ENCODE measurements at places on chromosomes 7 and 10.
A peak's percentile ranks its signal among the peaks of the same experiment; 100 is the strongest.

DNA sequence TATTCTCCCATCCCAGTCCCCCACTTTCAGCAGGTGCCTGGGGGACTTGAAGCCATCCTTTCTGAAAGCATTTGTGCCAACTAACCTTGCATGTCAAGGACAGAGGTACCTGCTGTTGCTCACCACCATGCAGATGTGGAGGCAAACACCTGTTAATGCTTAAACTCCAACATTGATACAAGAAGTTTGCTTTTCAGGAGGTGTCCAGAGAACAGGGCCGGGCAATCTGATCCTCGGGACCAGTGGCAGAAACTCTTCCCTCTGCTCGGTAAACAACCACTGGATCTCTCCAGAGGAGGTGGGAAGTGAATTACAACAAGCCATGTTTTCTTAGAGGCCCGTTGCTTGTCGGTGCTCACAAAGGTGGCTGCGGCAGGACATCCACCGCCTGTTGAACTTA lies 54.7 kb downstream of the FGFR2 start:
- DNase-seq: no peak

GRCh38 chr10:14645239-14645960 lies 129.3 kb downstream of the FAM107B start:
- peak; percentile 62 for DNase-seq

- no peak for DNase-seq
These were observed 648.5 kb upstream of the LRRN3 start for GRCh38 chr7:110442381-110442837.

- no peak for DNase-seq
These were observed 373.5 kb upstream of the CELF2 start for GRCh38 chr10:10644008-10644646.

DNA sequence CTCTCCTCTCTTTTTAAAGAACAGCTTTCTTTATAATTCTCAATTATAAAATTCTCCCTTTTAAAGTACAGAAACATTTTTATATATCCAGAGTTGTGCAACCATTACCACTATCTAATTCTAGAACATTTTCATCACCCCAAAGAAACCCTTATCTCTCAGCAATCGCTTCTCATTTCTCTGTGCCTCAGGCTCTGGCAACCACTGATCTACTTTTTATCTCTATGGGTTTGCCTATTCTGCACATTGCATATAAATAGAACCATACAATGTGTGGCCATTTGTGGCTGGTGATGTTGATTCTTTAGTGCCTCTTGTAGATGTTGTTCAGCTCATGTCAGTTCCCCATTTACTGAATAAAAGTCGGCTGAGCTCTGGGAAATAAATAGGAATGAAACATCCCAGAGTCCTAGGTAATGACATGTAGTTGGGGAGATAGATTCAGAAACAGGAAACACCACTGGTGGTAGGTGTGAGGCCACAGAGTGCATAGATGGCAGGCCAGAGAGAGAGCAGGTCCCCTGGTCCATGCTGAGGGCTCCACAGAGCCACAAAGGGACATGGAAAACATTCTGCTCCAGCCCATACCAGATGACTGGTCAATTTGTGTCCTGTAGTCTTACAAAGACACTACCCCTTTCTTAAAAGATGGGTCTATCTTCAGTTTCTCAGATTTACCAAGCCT lies 126.5 kb downstream of the PLPP4 start:
- no peak for DNase-seq

DNA sequence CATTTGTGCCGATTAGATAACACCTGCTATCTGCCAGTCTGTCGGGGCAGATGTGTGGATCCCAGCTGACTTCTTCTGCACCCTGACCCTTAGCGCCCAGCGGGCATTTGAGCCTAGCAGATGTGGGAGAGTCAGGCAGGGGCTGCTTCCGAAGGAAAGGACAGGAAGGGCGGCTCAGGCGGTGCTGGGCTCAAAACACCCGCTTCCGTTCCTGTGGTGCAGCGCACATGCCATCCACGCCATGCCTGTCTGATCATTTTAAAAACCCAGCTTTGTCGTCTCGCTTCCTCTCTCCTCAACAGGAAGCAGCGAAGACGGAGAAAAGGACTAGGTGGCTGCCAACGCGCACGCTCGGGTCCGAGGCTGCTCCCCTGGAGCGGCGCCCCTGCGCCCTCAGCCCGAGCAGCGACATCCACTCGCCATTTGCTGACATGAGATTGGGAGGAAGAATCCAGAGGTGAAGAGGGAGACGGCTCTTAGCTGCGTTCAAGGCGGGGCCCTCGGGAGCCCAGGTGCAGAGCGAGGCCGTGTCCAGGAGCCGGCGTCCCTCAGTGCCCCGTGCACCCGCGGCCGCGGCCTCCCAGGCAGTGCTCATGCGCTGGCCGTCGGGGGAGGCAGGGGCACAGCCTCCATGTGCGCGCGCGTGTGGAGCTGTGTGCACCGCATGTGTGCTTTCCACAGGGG lies 5.9 kb upstream of the BHLHA15 start:
- no peak for DNase-seq

GRCh38 chr7:105877736-105878135 lies 1.3 kb upstream of the ATXN7L1 start:
- no peak for DNase-seq

DNA sequence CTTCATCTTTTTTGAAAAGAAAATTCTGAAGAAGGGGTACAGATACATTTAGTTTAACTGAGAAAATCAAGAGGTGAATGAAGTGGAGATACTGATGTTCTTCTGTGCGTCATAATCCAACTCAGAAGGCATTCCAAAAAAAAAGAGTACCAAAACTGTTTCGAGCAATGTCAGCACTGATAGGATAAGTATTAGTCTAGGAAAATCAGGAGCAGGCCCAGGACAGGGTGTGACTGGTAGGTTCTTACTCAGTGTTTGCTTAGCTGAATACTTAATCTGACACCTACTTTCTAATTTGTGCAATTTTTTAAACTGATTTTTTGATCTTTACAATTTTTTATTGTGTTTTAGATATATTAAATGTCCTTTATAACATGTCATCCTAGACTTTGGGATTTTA lies 4.3 kb downstream of the BZW2 start:
- DNase-seq: no peak

DNA sequence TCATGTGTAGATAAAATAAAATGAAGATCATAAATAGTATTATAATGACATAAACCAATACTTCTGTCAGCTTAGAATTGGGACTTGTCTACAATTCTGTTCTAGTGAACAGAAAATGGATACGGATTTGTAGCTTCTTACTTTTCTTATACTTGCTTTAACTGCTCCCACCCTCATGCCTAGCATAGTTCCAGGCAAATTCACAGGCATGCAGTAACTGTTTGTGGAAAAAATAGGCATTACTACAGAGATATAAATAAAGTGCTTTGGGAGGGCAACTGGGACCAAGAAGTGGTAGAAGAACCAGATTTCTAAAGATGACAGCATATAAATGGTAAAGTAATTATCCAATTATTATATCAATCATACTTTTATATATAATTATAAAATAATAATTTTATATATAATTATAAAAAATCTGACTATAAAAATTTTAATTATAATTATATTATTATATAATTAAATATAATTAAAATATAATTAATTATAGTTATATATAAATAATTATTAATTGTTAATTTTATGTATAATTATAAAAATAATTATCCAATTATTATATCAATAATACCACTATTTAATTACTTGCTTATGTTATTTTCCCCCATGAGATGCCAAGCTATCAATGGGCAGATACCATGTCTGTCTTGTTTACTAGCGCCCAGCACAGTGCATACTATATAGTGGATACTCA lies 144.1 kb downstream of the NOC3L start:
- no peak for DNase-seq

DNA sequence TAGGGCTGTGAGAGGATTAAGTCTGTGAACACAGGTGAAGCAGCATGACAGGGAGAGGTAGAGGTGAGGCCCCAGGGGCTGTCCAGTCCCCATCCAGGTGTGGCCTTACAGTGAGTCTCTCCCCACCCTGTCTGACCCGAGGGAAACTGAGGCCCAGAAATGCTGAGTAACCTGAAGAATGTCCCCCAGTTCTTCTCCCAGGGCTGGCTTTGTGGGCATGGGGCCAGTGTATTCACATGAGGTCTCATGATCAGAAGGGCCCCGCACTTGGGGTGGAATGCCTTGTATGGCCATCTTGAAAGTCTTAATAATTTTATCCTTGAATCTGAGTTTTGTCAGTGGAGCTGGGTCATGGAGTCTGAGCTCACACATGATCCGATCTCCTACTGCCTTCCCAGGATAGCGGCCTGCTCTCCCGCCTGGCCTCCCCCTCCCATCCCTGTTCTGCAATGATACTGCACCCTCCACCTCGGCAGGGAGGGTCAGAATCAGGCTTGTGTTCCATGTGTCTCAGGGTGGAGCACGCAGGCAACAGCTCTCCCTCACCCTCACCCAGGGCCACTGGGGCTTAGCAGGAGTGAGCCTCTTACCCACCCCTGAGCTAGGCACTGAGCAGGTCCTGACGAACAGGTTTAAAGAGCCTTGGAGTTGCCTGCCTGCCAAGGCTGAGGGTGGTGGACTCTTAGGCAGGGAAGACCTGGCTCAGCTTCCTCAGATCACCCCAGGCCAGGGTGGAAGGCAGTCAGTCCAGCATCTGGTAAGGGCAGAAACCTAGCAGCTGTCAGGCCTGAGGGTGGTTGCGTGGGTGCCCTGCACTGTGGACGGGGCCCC lies 41.4 kb upstream of the NPFFR1 start:
- DNase-seq: no peak

DNA sequence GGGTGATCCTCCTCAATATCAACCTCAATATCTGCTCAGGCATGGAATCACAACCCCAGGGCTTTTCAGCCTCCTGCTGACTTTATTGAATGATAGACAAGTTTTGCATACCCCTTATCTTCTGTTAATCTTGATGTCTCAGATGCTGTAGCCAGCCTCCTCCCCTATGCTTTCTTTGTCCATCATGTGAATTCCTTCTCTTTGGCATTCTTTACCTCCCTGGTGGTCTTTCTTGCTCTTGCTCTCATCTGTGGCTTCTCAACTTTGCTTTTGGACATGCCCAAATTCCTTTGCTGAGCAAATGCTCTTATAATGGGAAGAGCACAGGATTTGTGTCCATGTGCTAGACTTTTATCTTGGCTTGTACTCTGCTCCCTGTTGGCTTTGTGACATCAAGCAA lies 73.4 kb upstream of the FAM13C start:
- no peak for DNase-seq

All from CD4-positive, alpha-beta T cell treated with Interferon alpha-2 for 1 hour (primary cell).